ENCODE measurements at places on chromosomes 16 and 17.

GRCh38 chr17:47949946-47950345, 7.7 kb downstream of the PRR15L start:
- DNase-seq = no peak

DNA sequence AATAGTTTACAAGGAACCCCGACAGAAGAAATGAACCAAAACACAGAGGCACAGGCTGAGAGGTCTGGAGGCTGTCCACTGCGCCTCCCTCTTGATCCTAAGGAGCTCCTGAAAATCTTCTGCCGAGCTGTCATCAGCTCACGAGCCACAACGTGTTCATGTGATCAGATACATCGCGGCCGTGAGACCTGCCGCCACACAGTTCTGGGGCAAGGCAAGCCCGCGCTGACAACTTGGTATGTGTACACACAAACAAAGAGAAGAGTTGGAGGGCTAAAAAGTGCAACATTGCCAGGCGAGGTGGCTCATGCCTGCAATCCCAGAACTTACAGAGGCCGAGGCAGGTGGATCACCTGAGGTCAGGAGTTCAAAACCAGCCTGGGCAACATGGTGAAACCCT, 7.6 kb downstream of the EXOC7 start:
- DNase-seq = no peak

DNA sequence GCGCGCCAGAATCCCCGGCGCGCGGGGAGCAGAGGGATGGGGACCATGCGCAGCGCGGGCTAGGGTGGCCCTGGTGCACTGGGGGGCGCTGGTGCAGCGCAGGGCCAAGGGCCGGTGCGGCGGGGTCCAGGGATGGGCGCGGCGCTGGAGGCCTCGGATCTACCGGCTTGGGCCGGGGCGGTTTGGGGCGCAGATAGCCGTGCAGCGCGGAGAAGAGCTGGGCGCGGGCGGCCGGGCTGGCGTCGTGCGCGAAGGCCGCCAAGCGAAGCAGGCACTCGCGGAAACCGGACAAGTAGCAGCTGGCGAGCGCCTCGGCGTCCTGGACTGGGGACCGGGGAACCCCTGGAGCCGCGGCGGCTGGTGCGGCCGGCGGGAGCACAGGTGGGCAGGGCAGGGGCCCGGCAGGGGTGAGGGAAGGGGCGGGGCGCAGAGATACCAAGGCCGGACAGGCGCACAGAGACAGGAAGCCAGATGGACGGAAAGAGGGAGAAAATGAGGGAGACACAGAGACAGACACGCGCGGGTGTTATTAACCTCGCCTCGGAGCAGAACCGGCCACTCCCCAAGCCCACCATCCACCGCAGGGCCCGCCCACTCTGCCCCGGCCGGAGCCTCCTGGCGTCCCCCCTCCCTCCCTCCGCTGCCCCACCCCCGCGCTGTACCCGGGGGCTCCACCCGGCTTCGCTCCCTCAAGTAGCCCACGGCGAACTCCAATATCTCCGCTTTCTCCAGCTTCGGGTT, 2.1 kb downstream of the HES7 start:
- peak; percentile 70 for DNase-seq

GRCh38 chr17:82970818-82971590, 108.4 kb upstream of the METRNL start:
- DNase-seq = no peak

Data from suppressor macrophage treated with lipopolysaccharide for 4 hours (primary cell).